Type B pancreatic cell (in vitro differentiated cells): ENCODE measurements at places on chromosomes 13 and 19. TPM values are rescaled to one million over a fixed set of nuclear protein-coding genes. Genes with fewer than 3 reads are reported as not detected.

The CGB2 gene
- total RNA-seq, result not detected in 2 replicates

The ODAD3 gene
- 1.0 and 2.2 TPM in 2 replicates for total RNA-seq

DNA sequence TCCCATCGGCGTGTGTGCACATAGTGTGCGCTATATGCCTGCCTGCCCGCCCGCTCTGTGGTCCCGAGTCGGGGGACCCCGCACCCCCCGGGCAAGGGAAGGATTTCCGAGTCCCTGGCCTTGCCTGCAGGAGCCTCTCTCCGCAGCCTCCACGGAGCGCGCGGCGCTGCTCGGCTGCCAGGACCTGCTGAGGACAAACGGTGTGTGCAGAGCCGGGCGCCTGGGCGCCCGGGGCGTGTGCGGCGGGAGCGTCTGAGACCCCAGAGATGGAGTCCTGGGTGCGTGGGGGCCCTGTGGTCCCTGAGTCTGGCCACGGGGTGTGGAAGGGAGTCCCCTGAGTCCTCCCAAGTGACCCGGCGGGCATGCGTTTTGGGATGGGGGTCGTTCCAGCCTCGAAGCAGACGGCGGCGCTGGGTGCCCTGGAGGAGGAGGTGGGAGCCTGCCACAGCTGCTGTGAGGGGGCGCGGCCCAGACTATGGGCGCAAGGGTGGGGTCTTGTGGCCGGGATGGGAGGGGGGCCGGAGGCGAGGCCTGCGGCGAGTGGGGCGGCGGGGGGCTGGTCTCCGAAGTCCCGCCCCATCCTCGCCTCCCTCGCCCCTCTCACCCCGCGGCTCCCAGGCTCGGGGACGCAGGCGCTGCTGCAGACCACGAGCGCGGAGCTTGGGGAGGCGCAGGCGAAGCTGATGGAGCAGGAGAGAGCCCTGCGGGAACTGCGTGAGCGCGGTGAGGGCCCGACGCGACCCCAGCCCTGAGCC, 25.3 kb downstream of the CLEC4M start:
- DNase-seq, result no peak

GRCh38 chr19:54026656-54027055, 35.2 kb downstream of the CACNG6 start:
- DNase-seq, result no peak

- no peak for DNase-seq
Measured at GRCh38 chr19:12985049-12985776, 10.1 kb upstream of the NFIX start.

DNA sequence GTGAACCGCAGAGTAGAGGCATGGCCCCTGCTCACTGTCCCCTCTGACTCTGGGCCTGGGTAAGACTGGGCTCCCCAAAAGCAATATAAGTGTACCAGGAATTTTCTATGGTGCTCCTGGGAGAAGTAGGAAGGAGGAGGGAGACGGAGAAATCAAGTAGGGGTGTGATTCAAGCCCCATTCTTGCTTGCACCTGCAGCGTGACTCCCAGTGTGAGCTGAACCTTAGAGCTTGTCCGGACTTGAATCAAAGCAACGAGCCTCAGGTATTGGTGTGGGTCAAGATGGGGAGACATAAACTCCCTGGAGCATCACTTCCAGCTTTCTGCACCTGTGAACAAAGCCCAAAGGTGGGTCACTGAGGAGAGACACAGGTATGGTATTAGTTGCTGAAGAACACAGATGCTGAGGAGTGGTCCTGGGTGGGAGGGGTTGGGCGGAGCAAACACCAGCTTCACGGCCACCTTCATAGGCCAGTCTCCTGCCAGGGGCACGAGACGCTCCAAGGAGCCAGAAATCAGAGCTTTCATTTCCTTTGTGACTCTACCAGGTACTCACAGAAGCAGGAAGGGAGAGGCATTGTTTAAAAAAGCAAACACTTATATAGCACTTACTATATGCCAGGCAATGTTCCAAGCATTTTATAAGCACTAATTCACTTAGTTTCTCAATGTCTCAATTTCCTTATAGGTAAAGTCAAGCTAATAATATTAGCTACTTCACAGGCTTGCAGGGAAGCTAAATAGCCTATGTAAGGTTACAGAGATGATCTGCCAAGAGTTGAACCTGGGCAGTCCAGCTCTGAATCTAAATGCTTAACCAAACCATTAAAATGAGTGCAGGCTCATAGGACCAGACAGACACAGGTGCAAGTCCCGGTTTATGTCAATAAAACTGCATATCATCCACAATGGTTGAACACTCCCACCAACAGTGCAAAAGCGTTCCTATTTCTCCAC, 775.3 kb downstream of the UQCRFS1 start:
- no peak for DNase-seq

GRCh38 chr19:49315111-49315510, 9.9 kb downstream of the SLC6A16 start:
- DNase-seq, result no peak

- no peak for DNase-seq
Measured at GRCh38 chr19:30518965-30519606, 146.9 kb downstream of the ZNF536 start.

The RAB3D gene
- 45.3 and 77.5 TPM in 2 replicates for total RNA-seq

The CLEC17A gene
- not detected in 2 replicates for total RNA-seq

DNA sequence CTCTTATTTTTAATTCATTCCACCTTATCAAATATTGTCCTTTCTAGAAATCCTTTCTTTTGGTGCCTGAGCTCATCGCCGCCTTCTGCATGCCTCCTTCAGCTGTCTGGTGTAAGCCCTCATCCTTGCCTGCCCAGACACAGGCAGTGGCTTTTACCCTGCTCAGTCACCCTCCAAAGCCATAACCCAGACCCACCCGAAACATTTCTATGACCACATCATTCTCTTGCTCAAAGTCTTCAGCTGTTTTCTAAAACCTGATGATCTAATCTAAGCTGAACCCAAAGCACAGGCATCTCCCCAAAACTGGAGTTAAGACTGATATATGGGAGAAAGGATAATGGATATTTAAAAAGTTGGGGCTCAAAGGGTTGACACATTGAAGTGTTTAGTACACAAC, 753.7 kb upstream of the SGCG start:
- DNase-seq, result no peak

The ZNF823 gene
- 11.5 and 17.8 TPM in 2 replicates for total RNA-seq

GRCh38 chr19:47512948-47513319, 1.9 kb downstream of the NAPA start:
- DNase-seq, result no peak

The RASAL3 gene
- not detected in 2 replicates for total RNA-seq

DNA sequence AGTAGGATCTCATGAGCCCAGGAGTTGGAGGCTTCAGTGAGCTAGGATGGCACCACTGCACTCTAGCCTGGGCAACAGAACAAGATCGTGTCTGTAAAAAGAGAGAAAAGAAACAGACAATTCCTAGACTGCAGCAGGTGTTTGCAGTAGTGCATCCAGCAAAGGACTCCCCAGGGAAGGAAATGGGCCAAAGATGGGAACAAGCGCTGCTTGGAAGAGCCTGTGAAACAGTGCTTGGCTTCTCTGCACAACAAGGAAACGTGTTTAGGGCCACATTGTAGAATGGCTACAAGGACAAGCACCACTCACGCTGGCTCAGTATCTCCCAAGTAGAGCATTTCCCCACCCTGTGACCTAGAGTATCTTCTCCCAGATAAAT, 35.5 kb upstream of the LDLR start:
- no peak for DNase-seq

DNA sequence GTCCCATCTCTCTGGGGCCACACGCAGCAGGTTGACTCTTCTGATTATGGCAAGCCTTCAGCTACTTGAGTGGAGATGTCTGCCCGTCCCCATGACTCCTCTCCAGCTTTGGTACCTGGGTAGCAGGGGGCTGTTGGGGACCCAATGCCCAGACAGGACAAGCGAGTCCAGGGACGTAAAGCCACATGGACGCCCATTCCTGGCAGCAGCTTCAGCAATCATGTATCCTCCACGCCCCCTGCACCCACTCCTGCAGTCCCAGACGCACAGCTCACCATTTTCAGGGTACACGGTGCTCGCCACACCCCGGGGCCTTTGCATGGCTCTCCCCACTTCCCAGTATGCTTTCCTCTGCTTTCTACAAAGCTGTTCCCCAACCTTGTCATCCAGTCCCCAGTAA, 22.0 kb upstream of the VSTM2B start:
- no peak for DNase-seq

DNA sequence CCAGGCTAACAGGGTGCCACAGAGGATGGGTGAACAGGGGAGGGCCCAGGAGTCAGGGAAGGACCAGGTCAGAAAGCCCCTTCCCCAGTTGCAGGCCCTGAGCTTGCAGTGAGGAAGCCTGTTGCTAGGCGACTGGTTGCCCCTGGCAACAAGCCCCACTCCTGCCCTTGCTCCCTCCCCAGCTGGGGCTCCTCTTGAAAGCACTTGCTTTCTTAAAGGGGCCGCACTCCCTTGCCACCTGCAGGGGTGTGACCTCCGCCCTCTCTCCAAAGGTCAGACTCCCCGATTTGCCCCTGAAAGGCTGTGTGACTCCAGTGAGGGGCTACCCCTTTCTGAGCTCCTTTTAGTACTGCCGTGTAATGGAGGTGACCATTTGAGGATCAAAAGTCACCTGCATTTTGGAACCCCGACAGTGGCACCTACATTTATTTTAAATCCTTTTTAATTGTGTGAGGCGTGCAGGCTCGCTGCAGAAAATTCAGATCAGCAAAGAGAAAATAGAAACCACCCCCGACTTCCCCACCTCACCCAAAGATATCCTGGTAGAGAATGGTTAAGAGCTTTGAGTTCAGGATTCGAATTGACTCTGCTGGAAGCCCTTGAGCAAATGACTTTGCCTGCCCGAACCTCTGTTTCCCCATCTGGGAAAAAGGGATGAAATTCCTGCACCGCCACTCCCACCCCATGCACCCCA, 4.8 kb downstream of the FCHO1 start:
- no peak for DNase-seq

DNA sequence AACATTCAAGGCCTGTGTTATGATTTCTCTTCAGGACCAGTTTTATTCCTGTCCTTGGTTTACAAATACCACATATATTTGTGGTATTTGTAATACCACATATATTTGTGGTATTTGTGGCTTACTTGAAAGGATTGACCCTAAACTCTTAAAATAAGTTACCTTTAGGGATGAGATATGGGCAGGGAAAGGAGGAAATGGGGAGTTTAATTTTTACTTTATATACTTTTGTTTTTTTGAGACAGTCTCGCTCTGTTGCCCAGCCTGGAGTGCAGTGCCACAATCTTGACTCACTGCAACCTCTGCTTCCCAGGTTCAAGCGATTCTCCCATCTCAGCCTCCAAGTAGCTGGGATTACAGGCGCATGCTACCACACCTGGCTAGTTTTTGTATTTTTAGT, 2.3 kb upstream of the TGDS start:
- no peak for DNase-seq

- no peak for DNase-seq
Measured at GRCh38 chr19:50020481-50020880, 4.7 kb downstream of the VRK3 start.

The N4BP2L1 gene
- 4.9 and 7.4 TPM in 2 replicates for total RNA-seq

The WDR18 gene
- total RNA-seq, result 59.5 and 65.4 TPM in 2 replicates

The ATP1A3 gene
- total RNA-seq, result 5.6 TPM in 1 of 2 replicates, not detected in the other

DNA sequence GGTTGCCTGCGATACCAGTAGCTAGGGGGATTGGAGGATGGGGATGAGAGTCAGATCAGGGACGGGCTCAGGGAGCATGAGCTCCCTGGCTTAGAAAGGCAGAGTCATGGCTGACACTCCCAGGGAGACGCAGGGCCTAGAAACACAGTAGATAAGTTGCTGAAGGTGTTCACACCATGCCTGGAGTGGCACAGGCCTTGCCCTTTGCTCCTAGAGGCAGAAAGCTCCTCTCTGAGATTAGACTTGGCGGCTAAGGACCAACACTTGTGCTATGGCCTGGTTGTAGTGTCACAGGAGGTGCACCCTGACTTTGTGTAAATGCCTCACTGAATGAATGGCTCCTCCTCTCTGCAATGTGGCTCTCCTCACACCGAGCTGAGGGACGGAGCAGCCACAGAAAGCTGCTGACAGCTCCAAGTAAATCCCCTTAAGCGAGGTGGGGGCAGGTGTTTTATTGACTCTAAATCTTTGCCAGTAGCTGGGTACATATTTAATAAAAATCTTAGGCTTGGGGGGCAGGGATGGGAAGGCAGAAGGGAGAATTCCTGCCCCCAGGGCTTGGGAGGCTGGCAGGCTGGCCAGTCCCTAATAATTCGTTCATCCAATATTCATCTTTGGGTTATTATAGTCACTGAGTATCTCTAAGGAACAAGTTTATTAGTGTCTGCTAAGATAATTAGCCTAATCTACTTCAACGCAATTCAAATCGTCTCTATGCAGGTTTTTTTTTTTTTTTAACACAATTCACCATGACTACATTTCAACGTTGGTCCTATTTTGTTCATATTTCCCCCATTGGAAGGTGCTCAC, 54.9 kb downstream of the SIAH3 start:
- no peak for DNase-seq

- no peak for DNase-seq
Measured at GRCh38 chr13:97953376-97953970, at the start of gene IPO5. Gene IPO5 (plus strand): TSS chr13:97953675. CDS start chr13:97976697, 23,022 bp downstream.

The CGB8 gene
- 9.4 TPM in 1 of 2 replicates, not detected in the other for total RNA-seq

- no peak for DNase-seq
Measured at GRCh38 chr13:106701771-106702341, 133.9 kb upstream of the ARGLU1 start.

The TUBB4A gene
- total RNA-seq, result 6.8 and 10.9 TPM in 2 replicates

GRCh38 chr19:5882421-5882968, 12.2 kb upstream of the FUT5 start:
- DNase-seq, result no peak

GRCh38 chr13:32309312-32310133, 5.6 kb downstream of the ZAR1L start:
- DNase-seq, result no peak

GRCh38 chr13:22276616-22277015, 605.7 kb downstream of the FGF9 start:
- DNase-seq, result no peak

DNA sequence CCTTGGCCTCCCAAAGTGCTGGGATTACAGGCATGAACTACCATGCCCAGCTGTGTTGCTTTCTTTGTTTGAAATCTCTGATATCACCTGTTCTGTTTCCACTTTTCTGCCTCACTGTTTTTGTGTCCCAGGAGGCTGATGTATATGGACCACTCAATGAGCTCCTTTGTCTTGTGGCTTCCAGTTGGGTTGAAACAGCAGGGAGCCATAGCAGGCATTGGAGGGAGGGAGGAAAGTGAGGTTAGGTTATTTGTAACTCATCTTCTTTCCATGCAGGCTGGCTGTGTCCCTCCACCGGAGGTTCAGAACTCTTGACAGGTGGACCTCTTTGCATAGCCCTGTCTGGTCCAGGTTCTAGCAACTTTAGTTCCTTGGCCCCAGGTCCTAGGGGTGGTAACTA, 6.1 kb upstream of the CYP4F22 start:
- DNase-seq, result no peak

DNA sequence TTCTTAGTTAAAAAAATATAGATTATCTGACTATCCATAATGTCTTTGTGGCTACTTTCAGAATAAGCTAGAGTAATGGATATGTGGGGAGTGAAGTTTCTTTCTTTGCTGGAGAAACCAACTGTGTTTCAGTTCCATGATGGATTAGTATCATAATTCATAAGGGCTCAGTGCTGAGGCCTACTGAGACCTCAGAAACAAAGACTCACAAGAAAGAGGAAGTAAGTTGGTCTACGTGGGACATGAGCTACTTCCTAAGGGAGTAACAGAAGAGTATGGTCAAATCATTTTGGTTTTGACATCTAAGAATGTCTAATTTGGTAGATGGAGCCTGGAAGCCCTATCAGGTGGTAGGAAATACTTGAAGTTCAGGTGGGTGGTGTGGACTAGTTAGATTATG, 99.0 kb upstream of the HTR2A start:
- DNase-seq, result no peak

GRCh38 chr13:37656247-37656940, 57.8 kb upstream of the POSTN start:
- DNase-seq, result no peak

GRCh38 chr13:72808917-72809500, 27.1 kb downstream of the PIBF1 start:
- no peak for DNase-seq

The ZNF709 gene
- 3.6 and 5.6 TPM in 2 replicates for total RNA-seq
